ENCODE measurements at places on chromosomes 1 and 21. TPM values are rescaled to one million over a fixed set of nuclear protein-coding genes. Genes with fewer than 3 reads are reported as not detected.
A peak's percentile ranks its signal among the peaks of the same experiment; 100 is the strongest.

The SELP gene
- total RNA-seq, result 2.6 TPM

The SLAMF6 gene
- not detected for total RNA-seq

The IER5 gene
- 26.6 TPM for total RNA-seq

DNA sequence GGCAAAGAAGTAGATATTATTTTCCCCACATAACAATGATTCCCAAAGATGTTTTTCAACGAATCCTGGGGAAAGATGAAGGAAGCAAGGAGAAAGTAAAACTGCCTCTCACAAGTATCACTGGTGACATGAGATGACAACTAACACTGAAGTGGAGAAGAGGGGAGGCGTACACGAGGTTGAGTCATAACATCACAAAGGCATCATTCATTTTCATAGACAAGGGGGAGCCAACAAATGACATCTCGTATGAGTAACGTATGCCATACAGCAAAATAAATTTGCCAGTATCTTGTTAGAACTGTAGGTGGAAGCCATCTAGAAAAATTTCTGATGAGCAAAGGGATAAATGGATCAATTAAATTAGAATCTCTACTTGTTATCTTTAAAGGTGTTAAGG, 56.6 kb downstream of the ATP1B1 start:
- DNase-seq, result no peak

GRCh38 chr1:224188286-224188685, 5.2 kb downstream of the DEGS1 start:
- DNase-seq, result no peak

GRCh38 chr1:96968541-96968940, 247.0 kb downstream of the PTBP2 start:
- DNase-seq, result no peak

The TAL1 gene
- total RNA-seq, result 84.5 TPM

- DNase-seq, result no peak
Measured at GRCh38 chr1:160522622-160523345, at the start of gene SLAMF6. SLAMF6 (minus strand) TSS chr1:160523255; CDS start chr1:160523192, 63 bp downstream.

GRCh38 chr1:79726911-79727310, 720.4 kb upstream of the ADGRL4 start:
- no peak for DNase-seq

DNA sequence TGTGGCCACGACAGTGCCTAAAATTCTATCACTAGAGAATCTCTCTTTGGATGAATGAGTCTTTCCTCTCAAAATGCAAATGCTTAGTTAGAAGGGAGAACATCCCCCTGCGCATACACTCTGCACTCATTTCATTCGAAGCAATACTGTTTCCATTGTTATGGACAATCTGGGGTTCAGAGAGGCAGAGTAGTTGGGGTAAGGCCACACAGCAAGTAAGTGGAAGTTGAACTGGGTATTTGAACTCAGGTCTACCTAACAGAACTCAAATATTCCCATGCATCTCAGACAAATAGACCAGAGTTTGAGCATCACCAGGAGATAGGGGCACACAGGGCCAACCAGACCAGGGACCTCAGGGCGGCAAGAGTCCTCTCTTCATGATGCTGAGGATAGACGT, 25.5 kb downstream of the RAP1GAP start:
- DNase-seq, result no peak

DNA sequence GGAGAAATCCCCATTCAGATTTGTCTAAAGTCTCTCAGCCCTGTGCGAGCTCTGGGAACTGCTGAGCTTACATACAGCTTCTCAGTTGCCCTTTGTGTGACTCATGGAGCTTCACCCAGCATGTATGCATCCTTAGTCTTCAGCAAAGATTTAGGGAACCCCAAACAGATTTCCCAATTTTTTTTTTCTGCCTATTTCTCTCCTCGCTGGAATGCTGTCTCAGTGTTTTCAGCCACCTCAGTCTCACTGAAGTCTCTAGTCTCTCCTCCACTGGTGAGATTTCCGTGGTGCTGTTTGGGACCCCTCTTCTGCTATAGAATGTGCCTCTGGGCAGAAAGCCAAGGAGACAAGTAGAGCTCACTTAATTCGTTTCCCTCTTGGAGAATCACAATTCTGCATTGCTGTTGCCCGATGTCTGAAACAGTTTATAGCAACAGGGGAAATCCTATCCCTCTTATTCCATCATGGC, 28.1 kb upstream of the TXLNA start:
- peak; percentile 43 for DNase-seq

The REN gene
- not detected for total RNA-seq

DNA sequence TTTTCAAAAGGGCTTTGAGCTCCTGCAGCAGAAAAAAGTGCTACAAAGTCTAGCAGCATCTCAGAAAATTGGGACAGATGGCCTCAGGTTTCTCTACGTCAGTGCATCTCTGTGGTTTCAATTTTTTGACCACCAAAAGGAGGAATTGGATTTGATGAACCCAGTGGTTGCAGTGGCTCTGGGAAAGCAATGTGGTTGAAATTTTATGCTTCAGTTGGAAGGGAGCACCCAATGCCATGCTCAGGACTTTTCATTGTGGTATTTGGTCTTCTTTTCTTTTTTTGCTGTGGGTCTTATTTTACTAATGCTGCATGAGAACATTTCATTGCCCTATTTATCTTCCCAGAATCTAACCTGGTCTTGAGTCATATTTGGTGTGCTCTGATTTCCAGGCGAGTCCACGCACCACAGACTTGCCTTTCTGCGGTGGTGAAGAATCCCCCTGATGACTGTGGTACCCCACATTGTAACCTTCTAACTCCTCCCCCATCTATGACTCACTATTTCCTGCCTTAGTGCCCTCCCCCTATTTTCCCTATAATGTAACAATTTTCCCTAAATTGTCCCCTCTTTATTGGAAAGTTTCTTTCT, 56.7 kb downstream of the S1PR1 start:
- no peak for DNase-seq

GRCh38 chr1:211939876-211940468, 95.4 kb downstream of the INTS7 start:
- DNase-seq, result no peak

The NBL1 gene
- 156 TPM for total RNA-seq

The AADACL4 gene
- total RNA-seq, result not detected

The EDARADD gene
- not detected for total RNA-seq

- DNase-seq, result no peak
Measured at GRCh38 chr1:217211486-217211885, 419.4 kb downstream of the GPATCH2 start.

The DMBX1 gene
- total RNA-seq, result not detected

The PRRX1 gene
- 0.17 TPM for total RNA-seq

The RLF gene
- 24.5 TPM for total RNA-seq

DNA sequence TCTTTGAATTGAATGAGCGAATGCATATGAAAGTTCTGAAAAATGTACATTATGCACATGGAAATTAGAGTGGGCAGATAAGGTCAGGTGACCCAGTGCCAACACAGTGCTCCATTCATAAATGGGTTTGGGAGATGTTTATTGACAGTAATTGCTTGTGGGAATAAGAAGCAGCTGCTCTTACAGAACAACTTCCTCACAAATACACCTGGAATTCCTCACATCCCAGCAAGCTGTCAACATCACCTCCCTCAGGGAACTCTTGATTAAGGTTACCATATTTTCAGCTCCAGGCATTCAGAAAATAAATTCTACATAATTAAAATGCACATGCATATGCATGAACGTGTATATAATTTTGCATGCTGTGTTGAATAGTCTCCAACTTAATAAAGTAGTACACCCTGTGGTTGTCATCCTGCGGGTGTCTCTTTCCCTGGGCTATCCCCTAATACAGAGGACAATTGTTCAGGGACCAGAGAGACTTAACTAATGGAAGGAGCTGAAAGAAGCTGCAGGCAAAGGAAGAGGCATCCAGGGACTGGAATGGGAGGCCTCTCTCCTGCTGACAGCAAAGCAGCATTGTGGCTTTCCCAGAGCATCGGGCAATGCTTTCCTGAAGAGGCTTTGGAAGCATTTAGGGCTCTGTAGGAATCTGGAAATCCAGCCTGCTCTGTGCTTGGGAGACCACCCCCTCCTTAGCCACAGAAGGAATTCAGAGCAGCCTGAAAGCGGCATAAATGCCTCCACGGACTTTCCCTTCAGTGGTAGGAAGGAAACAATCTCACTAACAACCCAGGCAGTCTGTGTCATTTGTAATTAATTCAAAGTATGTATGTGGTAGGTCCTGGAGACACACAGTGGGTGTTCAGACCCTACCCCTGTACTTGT, 55.2 kb upstream of the GNG12 start:
- peak; percentile 49 for DNase-seq

DNA sequence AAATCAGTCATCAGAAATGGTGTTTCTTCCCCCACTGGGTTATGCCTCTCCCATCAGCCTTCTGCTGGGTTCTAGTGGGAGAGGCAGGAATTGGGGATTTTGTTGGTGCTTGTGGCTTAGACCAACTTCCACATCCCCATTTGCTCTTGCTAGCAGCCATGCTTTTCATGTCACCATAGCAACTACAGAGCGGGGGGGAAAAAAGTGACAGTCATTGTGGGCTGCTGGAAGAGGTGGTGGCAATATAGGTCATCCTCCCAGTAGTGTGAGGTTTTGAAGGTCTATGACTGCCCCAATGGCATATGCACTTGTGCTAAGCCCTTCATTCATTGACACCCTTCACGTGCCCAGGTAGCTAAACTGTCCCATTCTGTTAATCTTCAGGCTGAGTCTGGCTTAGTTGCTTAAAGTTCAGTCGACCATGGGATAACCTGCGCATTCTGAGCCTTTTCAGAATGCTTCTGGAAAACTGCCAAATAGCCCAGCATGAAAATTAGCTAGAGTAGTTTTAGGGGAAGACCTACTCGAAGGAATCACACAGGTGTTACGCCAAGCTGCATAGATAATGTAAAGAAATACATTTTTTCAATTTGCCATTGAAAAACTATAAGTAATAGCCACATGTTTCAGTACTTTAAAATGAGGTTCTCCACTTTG, 53.7 kb upstream of the ZNF326 start:
- no peak for DNase-seq

DNA sequence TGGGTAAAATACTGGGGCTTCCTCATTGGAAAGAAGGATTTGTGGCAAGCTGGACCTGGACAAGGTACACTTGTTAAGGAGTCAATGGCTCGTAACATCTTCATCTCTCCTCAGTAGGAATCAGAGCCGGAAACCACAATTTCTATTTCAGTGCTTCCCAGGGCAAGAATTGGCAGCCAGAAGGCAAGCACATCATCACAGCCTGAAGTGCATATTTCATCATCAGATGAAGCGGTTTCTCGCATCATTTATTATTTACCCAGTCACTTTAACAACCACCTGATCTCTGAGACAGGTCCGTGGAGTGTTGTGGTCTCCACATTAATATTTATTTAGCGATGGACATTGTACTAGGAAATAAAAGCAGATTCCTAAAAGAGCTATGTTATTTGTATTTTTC, 55.0 kb downstream of the KCNJ15 start:
- no peak for DNase-seq

DNA sequence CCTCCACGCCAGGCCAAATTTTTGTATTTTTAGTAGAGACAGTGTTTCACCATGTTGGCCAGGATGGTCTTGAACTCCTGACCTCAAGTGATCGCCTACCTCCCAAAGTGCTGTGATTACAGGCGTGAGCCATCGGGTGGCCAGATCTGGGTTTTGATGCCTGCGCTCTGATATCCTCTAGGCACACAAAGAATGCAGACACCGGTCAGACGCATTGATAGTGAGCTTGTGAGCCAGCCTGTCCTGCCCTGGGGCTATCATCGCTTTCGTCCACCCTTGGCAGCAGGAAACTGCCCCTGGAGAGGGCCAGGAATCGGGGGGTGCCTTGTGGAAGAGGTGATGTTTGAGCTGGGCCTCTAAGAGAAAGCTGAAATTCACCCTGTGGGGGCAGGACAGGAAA, 4.0 kb downstream of the FBLIM1 start:
- DNase-seq, result no peak

DNA sequence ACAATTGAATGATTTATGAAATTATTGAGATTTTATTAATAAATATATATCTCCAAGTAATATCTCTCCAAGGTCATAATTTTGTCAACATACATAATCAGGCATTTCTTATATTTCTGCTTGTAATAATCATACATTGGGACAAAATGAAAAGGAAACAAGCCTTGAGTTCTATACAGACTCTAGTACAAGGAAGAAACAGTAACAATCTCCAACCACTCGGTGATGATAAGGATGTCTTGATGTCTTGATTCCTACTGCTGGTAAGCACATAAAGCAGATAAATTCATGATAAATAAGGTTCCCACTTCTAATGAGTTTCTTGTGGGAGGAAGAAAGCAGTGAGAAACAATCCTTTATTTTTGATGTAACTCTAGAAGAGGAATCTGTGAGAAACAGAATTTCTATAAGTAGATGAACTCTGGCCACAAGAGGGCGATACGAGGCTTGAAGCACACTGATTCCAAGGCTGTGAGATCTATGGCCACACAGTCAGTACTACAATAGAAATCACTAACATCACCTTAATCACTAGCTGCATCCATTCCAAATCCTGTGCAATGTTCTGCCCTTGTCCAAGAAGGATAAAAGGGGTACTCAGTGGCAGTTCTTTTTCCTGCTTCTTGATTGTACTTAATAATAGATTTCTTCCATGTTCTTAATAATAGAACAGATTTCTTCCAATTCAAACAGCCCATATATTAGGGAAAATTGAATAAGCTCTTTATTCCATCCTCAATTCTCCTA, 41.4 kb upstream of the LRRC8B start:
- peak; percentile 92 for DNase-seq

- DNase-seq, result no peak
Measured at GRCh38 chr1:226461087-226461486, 53.2 kb upstream of the PARP1 start.

DNA sequence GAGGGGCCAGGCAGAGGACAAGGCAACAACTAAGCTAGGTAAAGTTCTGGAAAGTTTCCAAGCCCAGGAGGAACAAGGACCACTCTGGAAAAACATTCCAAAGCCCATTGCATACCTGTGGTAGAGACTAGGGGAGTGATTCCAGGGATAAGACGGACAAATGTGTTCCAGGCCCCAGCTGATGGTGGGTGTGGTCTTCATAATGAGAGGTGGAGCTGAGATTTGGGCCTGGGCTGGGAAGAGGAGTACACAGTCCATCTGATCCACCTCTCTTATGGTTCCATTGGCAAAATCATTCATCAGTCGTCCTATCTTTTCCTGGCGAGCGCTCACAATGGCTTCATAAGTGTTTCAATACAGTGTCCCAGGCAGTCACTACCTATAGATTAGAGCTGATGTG, 4.5 kb downstream of the KLHDC7A start:
- no peak for DNase-seq

DNA sequence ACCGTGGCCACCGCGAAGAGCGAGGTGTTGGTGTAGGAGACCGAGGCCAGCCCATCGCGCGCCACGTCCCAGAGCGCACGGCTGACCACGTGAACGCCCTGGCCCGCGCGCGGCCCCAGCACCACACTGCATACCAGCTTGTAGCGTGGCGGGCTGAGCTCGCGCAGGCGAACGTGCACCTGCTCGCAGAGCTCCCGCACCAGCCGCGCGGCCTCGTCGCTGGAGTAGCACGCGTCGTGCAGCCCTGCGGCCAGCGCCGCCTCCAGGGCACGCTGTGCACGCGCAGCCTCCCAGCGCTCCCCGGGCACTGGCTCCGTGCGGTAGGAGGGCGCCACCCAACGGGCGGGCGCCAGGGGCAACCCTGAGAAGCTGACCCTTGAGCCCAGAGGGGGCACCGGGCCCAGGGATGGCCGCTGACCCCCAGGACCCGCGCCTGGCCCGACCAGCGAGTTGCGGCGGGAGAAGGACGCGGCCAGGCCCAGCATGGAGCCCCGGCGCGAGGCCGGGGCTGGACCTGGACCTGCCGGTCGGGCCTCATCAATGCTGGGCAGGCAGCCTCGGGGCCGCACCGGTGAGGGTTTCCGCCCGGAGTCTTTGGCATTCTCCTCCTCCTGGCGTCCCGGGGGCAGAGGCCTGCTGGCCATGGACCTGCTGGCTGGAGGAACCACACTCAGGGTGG, 987 bp downstream of the DYNLT4 start:
- DNase-seq, result no peak

The MSH4 gene
- total RNA-seq, result 0.34 TPM

The AMY1C gene
- not detected for total RNA-seq

- DNase-seq, result no peak
Measured at GRCh38 chr1:115218699-115219098, 119.3 kb downstream of the NGF start.

All from dermis blood vessel endothelial cell (primary cell).